Ovary (tissue), 10 donors: ENCODE measurements at places on chromosomes 2 and 18.

DNA sequence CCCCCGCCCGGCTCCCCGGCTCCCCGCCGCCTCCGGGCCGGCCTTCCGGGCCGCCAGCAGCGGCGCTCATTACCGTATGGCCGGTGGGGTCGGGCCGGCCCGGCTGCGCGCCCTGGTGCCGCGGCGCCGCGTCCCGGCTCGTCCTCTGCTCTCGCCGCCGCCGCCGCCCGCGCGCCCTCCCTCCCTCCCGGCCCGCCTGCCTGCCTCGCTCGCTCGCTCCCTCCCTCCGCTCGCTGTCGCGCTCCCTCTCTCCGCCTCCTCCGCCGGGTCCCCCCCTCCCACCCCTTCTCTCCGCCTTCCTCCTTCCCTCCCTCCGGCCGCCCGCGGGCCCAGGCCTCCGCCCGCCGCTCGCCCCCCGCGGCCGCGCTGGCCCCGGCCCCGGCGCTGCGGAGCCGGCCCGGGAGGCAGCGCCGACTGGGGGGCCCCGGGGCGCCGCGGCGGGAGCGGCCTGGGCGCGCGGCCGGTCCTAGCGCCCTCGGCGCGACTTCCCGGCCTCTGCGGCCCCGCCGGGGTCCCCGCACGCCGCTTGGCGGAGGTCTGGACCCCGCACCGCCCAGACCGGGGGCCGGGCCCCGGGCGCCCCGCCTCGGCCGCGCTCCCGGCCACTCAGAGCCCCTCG is at the start of gene DNMT3A:
TSS of gene DNMT3A (minus strand) at position 173 of the 619 bp plus-strand sequence. CDS start 27,941 bp downstream, outside the sequence.
- peak; percentile 86 for DNase-seq

DNA sequence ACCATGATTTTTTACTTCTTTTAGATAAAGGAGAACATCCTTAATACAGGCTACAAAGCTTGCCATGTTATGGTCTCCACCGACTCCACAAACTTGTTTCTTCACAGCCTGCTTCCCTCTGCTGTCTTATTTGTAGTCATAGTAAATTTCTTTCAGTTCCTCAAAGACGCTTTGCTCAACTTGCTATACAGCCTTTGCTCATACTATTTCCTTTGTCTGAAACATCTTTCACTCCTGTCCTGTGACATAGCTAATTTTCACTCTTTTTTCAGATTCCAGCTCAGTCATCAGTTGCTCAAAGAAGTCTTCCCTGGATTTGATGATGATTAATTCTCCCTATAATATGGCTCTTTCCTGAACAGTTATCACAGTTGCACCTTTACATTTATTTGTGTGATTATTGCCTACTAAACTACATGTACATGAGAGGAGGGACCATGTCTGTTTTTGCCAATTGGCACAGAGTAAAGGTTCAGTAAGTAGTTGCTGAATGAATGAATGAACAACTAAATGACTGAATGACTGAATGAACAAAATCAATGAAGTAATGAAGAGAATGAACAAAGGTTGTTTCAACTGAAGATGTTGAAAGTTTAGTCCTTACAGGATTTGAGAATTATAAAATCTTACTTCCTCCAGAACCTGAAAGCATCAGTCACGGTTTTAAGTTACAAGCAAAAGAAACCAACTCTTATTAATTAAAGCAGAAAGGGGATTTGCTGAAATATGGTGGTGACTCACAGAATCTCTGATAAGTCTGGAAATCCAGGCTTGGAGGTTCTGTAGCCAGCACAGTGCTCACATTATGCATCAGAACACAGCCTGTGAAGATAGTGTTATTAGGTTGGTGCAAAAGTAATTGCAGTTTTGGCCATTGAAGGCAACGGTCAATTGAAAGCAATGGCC is 186.4 kb upstream of the FAM98A start:
- DNase-seq: no peak

DNA sequence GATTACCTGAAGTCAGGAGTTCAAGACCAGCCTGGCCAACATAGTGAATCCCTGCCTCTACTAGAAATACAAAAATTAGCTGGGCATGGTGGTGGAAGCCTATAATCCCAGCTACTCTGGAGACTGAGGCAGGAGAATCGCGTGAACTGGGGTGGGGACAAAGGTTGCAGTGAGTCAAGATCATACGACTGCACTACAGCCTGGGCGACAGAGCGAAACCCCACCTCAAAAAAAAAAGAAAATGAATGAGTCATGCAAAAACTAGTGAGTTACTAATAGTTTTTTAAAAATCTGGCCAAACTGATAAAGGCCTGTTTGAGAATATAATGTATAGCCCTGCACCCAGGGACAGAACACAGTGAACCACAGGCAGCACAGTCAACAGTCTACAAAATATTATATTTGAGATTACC is 17.5 kb downstream of the AFG3L2 start:
- DNase-seq: no peak

GRCh38 chr2:173596244-173596643 is 241.6 kb downstream of the CDCA7 start:
- no peak for DNase-seq

DNA sequence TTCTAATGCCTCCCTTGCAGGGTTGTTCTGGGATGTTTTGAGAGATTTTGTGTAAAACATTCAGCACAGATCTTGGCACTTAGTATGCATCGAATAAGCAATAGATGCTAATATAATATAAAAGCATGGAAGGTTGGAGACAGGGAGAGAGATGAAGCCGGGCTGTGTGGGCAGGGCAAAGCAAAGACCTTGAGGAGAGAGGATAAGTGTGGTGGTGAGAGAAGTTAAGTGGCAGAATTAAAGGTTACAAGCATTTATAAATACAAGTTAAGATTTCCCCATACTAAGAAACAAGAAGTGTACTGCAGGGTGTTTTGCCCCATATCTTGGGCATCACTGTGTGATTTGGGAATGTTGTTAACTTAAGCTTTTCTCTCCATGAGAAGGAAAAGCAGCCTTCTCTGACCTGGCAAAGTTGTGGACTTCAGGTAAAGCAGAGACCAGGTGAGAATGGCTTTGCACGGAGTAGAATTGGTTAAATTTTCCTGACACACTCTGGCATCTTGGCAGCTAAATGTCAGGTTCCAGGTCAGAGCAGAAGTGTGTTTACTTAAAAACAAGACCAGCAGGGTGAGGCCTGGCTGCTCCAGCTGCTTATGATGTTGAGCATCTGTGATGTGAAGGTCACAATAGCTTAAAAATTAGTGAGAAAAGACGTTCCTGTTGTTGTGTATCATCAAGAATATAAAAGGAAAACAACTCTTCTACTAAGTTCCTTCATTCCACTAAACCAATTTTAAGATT is 288.5 kb upstream of the HNMT start:
- no peak for DNase-seq

GRCh38 chr18:73563901-73564472 is 583.6 kb downstream of the FBXO15 start:
- DNase-seq: no peak

DNA sequence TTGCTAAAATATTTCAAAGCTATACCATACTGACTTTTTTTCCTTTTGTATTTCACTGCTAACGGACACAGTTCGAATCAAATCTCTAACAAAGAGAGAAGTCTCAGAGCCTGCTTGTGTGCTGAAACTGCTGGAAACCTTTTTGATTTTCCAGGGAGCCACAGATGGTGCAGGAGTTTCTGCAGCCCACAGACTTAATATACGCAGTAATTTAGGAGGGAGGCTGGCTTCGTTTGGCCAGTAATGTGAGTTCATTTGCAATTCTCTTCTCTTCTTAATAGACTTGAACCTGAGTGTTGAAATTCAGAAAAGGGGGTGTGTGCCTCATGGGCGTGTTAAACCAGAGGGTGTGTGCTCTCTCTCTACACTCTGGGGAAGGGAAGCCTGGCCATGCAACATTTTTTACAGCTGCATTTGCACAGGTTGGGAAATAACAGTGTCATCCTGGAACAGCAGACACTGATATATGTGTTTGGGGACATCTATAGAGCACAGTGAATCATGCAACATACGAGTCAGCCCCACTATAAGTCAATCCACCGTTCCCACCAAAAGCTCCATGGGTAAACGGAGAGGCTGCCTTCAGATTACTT is 333.0 kb downstream of the CLIP4 start:
- no peak for DNase-seq

DNA sequence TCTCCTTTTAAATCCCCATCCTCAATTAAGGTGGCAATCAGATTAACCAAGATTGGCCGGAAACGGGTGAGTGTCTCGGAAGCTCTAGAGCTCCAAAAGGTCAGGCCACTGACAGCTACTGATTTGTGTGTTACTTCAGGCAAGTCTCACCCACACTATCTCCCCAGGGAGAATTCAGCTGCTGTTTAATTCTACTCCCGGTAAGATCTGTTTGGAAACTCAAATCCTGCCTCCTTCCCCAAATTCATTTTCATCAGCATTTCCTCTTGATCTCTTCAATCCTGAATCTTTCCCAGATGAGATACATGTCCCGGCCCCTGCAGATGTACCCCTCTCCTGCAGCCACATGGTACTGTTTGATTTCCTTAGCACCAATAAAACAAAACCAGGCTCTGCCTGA is 34.9 kb downstream of the EFR3B start:
- DNase-seq: no peak

DNA sequence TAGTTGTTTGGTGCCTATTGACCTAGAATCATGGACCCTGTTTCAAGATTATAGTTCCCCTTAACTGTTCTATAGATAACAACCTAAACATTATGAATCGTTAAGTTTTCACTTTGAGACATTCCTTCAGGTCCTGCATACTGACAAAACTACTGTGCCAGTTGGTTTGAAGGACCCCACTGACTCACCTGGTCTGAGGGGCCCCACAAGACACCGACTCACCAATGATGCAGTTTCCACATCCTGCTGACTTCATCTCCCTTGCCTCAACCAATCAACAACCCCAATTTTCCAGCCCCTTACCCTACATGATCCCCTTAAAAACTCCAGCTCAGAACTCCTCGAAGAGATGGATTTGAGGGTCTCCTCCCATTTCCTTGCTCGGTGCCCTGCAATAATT is 89.6 kb upstream of the CCDC141 start:
- no peak for DNase-seq

GRCh38 chr2:68362069-68362468 is 3.0 kb upstream of the PLEK start:
- DNase-seq: peak; percentile 59

GRCh38 chr2:181311837-181312236 is 145.3 kb upstream of the ITGA4 start:
- DNase-seq: no peak

DNA sequence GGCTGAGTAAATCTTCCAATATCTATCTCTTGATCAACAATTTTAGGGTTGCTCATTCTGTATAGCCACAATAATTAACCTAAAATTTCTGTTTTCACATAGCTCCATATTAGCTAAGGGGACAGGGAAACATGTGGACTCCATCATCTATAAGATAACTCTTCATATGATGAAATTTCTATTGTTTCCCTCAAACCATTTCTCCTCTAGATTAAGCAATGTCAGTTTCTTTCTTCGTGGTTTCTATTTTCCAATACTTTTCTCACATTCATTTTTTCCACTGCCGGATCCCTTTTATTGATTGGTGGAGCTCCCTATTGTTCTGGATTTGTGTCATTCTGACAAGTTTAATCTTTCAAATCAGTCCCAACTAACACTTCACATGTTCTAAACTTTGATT is 1221.3 kb upstream of the ZEB2 start:
- no peak for DNase-seq

GRCh38 chr2:53129851-53130250 is 637.8 kb upstream of the CHAC2 start:
- DNase-seq: no peak

GRCh38 chr2:64609227-64609941 is 44.3 kb downstream of the SERTAD2 start:
- peak; percentile 62 for DNase-seq

DNA sequence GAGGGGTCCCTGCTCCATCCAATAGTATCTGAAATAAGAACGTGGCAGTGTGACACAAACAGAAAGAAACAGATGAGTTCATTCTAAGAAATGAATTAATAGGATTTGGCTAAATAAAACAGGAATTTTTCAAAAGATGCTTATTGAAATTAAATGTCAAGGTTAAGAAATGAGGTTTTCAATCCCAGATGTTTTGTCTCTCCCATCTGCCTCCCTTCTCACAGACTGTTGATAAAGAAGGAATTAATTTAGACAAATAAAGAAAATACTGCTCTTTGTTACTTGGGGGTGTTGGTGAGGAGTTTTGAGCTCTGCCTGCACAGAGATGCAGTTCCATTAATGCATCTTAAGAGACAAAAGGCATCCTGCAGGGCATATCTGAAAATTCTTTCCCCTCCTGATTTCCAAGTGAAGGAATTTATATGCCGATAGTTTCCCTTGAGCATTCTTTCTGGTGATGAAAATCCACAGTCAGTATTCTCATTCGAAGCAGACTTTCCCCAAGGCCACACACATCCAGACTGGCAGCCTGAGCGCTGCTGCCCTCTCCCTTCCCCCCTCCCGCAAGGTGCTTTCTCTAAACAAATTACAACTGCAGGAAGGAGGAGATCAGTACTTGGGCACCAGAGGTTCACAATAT is 385.4 kb upstream of the RND3 start:
- DNase-seq: no peak

DNA sequence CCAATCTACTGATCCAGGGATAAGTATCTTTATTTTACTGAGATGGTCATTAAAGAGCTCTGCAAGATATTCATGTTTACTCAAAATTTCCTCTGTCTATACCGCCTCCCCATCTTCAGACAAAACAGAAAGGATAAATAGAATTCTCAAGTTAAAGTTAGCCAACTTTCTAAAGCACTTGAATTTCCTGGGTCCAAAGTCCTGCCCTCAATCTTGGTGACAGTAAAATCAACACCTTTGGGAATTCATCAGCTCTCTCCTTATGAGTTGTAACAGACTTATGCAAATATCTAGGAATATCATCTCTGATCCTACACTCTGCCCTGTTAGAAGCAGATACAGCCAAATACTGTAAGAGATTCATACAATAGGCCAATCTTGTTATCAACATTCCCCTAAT is 122.5 kb upstream of the HAAO start:
- no peak for DNase-seq

DNA sequence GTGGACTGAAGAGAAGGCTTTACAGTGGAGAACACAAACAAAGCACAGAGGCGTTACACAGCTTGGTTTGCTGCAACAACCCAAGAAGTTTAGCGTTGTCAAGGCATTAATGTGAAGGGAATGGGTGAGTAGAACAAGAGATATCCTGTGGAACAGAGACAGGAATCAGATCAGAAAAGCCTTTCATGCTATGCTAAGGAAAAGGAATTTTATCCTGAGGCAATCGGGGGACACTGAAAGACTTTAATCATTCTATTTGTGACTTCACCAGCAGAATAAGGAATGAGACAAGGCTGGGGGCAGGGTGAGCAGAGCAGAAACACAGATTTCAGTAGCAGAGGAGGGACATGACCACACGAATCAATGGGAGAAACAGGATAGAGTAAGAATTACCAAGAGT is 600.7 kb downstream of the IRS1 start:
- DNase-seq: no peak
